ENCODE measurements at places on chromosomes 11 and 22. TPM values are rescaled to one million over a fixed set of nuclear protein-coding genes. Genes with fewer than 3 reads are reported as not detected.

CNTF gene
- total RNA-seq, result 11.9 TPM

FADS1 gene
- total RNA-seq, result 63.6 TPM

PATE4 gene
- not detected for total RNA-seq

MS4A3 gene
- total RNA-seq, result 29.5 TPM

EEF1G gene
- 887 TPM for total RNA-seq

KLHDC7B gene
- total RNA-seq, result not detected

GRCh38 chr22:21591695-21592094, 24.2 kb downstream of the UBE2L3 start:
- DNase-seq, result no peak

DNA sequence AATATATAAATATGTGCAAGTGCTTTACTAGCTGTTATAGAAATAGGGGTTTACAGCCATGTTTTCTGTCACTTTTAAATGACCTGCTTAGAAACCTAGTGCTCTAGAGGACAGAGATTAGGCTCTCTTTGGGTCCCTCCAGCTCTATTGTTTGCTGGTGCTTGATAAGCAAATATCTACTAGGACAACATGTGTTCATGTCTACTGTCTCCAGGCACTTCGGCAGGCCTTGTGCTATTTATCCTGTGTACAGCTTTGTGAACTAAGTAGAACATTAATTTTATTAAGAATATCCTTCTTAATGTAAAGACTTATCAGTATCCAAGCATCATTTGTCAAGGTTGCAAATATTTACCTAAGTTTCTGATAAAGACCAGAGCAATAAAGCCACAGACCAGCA, 11.9 kb upstream of the RASSF10 start:
- no peak for DNase-seq

DNA sequence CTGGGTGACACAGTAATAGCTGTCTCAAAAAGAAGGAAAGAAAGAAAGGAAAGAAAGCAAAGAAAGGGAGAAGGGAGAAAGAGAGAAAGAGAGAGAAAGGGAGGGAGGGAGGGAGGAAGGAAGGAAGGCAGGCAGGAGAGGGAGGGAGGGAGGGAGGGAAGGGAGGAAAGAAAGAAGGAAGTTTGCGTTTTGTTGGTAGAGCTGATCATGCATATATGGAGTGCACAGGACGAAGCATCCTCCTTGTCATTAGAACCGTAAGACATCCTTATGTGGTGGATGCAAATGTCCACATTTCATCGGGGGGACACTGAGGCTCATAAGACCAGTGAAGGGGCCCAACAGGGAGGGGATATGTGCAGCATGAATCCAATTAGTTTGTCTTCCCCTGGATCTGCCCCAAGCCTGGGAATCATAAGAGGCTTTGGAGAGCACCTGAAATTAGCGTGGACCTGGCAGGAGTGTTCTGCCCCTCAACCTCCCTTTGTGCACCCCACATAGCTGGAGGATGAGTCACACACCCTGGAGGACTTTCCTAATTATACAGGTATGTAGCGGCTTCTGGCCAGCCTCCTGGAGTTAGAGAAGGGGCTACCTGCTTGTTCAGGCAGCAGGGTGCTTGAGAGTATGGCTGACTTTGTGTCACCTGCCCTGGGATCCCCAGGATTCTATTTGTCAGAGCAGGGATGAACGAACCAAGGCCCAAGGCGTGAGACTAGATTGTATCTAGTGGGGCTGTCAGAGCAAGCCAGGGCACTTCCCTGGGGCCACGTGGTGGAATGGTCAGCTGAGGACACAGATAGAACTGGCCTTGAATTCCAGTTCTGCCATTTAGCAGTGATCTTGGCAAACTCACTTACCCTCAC, 119.7 kb upstream of the CD82 start:
- DNase-seq, result no peak

DNA sequence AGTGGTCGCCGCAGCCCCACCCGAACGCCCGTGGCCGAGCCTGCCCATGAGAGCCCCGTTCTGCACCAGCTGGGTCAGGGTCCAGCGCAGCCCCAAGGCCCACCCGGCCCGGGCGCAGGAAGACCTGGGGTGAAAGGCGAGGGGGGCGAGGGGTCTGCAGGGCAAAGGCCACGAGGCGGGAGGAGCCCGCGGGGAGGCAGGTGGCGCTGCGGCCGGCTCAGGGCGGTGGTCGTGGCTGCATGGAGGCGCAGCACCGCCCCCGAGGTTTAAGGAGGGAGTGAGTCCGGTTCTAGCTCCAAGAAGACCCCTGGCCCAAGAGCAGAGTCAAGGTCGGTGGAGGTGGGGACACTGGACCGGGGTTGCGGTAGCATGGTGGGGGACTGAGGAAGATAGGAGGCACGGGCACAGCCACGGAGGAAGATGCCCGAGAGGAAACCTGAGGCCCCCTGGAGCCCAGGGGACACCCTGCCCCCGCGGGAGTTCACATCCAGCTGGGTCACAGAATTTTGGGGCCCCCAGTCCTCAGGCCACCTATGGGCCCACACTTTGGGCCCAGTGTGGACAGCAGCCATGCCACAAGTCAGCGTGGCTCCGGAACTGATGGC, 514 bp upstream of the HDAC10 start:
- DNase-seq, result no peak

DNA sequence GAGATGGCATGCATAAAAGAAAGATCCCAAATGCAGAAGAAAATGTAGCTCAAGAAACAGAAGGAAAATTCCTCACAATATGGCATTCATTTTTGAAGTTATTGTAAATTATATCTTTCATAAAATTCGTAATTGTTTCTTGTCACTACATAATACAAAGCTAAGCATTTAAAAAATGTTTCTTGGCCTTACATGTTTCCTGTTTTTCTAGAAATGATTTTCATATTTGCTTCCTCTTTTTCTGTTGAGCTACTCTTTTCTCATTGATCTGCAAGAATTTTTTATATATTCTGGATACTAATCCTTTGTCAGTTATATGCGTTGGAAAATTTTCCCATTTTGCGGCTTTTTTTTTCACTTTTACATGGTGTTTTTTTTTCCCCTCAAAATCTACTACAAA, 48.0 kb downstream of the ENTHD1 start:
- DNase-seq, result no peak

DNA sequence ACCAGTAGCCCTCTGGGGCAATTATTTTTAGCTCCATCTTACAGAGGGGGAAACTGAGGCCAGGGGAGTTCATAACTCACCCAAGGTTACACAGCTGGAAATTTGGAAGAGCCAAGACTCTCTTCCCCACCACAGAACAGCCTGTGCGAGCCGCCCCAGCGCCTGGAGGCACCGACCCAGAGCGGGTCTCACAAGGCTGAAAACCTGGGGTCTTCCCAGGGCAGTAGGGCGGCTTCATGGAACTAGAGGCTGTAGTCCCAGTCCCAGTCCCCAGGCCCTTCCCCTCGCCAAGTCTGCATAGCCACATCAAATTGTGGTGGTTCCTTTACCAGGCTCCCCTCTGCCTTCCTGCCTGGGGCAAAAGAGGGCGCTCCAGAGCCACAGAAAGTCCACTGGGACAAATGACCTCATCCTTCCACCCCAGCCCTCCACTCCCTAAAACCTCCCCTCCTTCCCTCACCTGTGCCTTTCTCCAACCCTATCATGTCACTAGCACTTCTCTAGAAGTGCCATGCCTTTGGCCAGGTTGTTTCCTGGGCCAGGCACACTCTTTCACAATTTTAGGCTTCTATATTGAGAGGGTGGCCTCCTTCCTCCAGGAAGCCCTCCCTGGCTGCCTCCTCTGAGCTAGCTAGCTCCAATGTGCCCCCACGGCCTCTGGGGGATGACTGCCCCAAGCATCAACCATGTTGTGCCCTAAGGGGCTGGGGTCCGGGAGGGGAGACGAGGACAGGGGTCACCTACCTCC, 15.2 kb upstream of the CDC42EP1 start:
- peak; percentile 13 for DNase-seq

DNA sequence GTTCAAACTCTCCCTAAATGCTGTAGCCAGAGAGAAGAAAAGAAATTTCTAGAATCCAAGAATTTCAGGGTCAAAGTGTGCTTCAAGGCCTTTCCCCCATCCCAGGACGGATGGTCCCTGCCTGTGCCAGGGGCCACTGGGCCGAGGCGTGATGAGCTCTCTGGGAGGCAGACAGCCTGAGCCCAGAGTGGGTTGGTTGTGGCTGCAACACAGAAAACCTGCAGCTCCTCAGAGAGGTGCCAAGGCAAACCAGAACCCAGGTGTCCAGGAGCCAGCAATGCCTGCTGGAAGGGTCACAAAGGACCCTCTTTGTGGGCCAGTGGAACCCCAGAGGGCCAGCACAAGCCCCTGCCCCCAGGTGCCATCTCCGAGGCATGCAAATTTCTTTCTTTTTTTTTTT, 2.6 kb upstream of the APOL6 start:
- no peak for DNase-seq

- no peak for DNase-seq
Measured at GRCh38 chr11:92268546-92268945, 43.9 kb downstream of the FAT3 start.

- DNase-seq, result no peak
Measured at GRCh38 chr11:117273550-117274289, 17.4 kb upstream of the BACE1-AS start.

DNA sequence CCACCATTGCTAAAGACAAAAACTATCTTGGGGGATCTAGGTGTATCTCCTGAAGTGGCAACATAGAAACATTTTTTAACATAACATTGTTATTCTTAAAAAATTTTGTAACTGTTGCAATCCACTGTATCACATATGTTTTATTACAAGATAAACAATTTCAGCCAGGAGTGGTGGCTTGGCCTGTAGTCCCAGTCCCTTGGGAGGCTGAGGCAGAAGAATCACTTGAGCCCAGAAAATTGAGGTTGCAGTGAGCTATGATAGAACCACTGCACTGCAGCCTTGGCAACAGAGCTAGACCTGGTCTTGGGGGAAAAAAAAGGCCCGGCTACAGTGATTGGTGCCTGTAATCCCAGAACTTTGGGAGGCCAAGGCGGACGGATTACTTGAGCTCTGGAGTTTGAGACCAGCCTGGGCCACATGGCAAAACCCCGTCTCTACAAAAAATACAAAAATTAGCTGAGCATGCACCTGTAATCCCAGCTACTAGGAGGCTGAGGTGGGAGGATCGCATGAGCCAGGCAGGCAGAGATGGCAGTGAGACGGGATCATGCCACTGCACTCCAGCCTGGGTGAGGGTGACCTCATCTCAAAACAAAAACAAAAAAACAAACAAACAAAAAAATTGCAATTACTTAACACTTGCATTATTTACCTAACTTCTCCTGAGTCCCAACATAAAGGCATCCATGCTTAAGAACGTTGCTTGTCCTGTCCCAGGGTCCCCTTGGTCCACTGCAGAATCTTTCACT, 1.5 kb upstream of the DEPDC5 start:
- no peak for DNase-seq

- no peak for DNase-seq
Measured at GRCh38 chr22:40401532-40401931, 31.1 kb downstream of the SGSM3 start.

DNA sequence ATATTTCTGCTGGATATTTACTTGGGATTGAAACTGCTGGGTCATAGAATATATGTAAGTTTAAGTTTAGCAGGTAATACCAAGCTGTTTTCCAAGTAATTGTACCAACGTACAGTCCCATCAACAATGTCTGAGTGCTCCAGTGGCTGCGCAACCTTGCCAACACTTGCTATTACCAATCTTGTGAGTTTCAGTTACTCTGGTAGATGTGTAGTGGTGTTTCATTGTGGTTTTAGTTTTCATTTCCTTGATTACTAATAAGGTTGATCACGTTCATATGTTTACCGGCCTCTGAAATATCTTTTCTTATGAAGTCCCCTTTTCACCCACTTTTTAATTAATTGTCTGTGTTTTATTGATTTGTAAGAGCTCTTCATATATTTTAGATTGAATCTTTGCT, 370.6 kb upstream of the CADM1 start:
- DNase-seq, result no peak

GRCh38 chr11:82969811-82970210, 68.3 kb downstream of the DDIAS start:
- DNase-seq, result no peak

Data from spinal cord (tissue), 10 donors.